Foreskin fibroblast (primary cell): ENCODE measurements at places on chromosomes 1 and 21.

DNA sequence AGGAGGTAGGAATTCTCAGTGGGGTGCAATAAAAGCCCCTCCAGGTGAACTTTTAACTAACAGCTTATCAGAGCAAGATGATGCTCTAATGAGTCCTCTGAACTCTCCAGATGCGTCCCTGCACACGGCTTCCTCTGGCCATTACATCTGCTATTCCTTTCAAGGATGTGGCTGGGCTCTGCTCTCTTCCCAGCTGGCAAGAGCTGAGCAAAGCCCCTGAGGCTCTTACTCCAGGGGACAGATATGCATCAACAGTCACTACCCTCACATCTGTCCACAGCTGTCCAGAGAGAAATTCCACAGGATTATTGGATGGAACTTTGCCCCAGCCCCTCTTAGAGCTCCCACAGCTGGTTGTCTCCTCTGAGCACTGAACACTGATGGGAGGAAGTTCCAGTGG, 267.8 kb downstream of the C1orf94 start:
- no peak for DNase-seq

DNA sequence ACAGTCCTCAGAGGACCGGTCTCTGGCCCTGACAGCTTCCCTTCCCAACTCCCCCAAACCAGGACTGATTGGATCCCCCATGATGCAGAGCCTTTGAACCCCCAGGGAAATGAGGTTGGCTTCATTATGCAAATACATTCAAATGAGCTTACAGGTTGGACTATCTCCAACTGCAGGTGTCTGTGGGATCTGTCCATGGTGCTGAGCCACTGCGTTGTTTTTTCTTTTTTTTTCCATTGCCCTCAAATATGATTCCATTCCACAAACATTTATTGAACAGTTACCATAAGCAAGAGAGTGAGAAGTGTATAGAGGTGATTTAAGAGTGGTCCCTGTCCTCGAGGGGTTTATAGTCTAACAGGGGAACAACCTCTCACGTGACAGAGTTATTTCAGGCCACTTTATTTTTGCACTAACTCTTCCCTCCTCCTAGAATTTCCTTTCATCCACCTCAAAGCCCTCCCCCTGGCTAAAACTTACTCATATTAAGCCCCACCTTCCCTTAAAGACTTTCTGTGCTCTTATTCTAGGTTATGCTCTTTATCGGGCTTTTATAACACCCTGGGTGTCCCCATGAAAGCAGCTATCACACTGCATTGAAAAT, 21.9 kb downstream of the DLGAP3 start:
- no peak for DNase-seq

DNA sequence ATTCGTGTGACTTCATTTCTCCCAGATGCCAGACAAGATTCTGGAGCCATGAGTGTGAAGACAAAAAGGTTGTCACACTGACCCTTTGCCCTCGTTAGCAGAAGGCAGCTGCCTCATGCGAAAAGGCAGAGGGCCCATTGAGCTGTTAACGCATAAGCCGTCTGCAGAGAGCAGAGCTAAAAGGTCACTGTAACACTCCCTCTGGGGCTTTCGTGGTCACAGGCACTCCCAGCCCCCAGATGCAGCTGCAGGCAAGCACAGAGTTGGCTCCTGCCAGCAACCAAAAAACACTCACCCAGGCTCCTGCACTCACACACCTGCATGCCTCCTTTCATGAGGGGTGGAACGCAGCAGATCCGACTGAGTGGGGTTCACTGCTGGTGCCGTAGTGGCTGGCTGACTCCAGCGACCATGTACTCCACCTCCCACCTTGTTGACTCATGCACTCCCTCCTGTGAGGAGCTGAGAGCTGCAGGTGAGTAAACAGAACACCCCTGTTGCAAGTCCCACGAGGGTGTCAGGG, 287.5 kb downstream of the SMYD3 start:
- DNase-seq: peak; percentile 41

DNA sequence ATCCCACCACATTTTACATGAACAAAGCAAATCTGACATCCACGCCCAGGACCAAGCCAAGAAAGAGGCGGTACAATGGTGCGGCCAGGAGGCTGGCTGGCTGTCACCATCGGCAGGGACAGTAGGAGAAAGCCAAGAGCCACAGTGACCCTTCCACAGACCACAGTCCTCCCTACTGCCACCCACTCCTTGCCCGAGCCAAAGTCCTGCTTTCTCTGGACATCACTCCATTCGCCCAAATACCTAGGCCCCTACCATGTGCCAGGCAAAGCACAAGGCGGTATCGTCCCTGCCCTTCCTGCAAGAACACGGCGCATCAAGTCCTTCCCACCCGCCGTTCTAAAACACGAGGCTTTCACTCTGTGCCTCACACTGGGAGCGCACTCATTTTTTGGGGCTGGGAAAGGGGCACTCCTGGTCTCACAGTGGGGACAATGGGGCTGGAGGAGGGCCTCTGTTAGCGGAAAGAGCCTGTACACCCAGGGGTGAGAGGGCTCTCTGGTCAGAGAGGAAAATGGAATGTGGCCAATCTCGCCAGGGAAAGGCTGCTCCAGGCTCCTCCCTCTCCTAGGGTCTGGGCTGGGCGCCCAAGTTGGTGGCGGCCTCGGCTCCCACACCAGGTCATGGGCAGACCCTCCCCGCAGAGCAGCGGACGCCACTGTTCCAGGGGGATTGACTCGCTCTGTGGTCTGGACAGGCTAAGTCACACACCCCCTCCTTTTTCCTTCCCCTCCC, 26.5 kb downstream of the SSBP3 start:
- DNase-seq: no peak

DNA sequence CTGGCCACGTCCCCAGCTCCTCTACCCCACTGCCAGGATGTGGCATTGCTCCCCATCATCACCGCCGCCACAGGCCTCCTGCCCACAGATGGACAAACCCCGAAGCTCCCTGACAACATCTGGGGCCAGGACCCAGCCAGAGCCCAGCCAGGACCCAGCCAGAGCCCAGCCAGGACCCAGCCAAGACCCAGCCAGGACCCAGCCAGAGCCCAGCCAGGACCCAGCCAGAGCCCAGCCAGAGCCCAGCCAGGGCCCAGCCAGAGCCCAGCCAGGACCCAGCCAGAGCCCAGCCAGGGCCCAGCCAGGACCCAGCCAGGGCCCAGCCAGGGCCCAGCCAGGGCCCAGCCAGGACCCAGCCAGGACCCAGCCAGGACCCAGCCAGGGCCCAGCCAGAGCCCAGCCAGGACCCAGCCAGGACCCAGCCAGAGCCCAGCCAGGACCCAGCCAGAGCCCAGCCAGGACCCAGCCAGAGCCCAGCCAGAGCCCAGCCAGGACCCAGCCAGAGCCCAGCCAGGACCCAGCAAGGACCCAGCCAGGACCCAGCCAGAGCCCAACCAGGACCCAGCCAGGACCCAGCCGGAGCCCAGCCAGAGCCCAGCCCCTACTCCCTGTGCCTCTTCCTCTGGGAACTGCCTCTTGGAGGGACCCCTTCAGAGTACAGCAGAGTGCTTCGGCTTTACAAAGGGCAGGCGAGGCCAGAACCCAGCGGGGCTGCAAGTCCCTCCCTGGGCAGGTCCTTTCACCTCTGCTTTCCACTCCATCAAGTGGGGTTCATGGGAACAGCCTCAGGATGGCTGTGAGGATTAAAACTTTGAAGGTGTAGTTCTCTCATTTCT, 43.7 kb downstream of the DISP3 start:
- DNase-seq: no peak

- DNase-seq: peak; percentile 54
These were observed at the start of gene CELSR2 for GRCh38 chr1:109248797-109249629. Gene CELSR2, plus strand, starts transcription at chr1:109249539. Its CDS starts 541 bp downstream, at chr1:109250080.

DNA sequence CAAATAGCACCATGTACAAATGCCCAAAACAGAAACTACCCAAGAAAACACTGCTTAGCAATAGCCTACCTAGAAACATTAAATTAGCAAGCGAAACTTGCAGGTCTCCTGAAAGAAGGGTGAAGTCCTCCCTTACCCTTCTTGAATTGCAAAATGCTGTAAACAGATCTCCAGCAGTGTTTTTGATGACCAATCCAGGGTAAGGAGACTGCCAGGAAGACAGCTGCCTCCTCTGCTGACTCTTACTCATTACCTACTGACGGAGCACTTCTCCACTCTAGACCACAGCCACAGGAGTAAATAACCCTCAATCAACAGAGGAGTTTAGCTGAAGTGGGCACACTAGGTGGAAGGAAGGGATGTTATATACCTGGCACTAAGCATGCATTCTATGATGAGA, 32.2 kb upstream of the GADD45A start:
- DNase-seq: peak; percentile 65

DNA sequence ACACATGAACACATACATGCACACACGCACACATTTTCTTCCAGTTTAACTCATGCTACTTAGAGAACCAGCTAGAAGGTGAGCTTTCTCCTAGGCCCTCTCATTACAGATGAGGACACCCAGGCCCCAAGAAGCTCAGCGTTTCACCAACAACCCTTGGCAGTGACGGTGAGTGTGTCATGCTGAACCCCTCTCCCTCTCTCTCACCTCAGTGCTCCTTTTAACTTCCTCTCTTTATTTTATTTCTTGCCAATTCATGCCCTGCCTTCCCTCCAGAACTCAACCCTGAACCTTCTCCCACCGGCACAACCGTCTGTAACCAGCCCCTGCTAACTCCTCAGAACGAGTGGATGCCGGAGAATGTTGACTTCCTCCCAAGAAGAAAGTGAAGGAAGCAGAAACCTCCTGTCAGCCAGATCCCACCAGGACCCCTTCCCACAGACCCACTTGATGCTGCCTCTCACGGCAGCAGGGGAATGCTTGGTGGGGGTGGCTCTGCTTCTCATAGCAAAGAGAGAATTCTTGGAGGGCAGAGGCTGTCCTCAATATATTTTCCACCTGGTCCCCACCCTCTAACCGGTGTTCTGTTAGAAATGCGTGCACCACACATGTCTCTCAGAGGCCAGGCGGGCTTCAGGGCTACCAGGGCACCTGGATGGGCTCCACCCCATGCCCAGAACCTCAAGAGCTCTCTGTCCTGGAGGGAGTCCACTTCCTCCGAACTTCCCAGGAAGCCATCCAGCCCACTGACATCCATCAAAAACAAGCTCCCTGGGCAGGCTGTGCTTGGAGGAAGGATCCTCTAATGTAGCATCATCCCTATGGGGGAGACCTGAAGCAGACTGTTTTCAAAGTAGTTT, 134.0 kb downstream of the TOMM20 start:
- no peak for DNase-seq
